T-helper 2 cell treated with Interferon-gamma antibody and Interleukin-4, amounts not matched to agents 5 μg/mL and 100 μg/mL, for 36 hours (primary cell): ENCODE measurements at places on chromosomes 12 and 14.

DNA sequence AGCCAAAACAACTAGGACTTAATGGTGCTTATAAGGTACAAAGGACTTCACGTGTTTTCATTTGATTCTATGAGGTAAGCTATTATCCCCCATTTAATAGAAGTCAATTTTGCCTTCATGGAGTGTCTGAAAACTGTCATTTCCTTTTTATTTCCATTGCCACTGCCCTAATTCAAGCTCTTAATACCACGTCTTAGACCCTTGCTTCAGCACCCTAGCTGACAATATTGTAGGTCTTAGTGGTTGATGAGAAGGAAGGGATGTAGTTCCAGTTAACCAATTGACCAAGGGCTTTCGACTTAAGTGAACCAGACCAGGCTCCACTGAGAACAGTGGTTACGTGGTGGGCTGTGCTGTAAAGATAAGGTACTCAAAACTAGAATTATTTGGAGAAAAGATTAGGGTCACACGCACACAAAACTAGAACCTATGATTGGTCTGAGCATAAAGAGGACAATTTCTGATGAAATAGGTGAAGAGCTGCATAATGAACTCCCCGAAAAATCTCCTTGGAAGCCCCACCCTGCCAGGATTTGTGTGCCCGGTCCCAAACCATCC lies 9.6 kb upstream of the ASIC1 start:
- H3K36me3 ChIP-seq: no peaks in the 10 kb centered on the region
- H3K27me3 ChIP-seq: peaks cover 32% of the 10 kb centered on the region
- H3K4me1 ChIP-seq: peaks cover 20% of the 10 kb centered on the region

- H3K36me3 ChIP-seq: no peaks in the 10 kb centered on the region
- peaks cover 8% of the 10 kb centered on the region for H3K4me1 ChIP-seq
- no peak overlapping the region for H3K27ac ChIP-seq
- no peak overlapping the region for H3K4me3 ChIP-seq
- DNase-seq: no peak
- peaks cover 5% of the 10 kb centered on the region for H3K27me3 ChIP-seq
Observed at GRCh38 chr12:101880769-101881168, 3.4 kb downstream of the DRAM1 start.

DNA sequence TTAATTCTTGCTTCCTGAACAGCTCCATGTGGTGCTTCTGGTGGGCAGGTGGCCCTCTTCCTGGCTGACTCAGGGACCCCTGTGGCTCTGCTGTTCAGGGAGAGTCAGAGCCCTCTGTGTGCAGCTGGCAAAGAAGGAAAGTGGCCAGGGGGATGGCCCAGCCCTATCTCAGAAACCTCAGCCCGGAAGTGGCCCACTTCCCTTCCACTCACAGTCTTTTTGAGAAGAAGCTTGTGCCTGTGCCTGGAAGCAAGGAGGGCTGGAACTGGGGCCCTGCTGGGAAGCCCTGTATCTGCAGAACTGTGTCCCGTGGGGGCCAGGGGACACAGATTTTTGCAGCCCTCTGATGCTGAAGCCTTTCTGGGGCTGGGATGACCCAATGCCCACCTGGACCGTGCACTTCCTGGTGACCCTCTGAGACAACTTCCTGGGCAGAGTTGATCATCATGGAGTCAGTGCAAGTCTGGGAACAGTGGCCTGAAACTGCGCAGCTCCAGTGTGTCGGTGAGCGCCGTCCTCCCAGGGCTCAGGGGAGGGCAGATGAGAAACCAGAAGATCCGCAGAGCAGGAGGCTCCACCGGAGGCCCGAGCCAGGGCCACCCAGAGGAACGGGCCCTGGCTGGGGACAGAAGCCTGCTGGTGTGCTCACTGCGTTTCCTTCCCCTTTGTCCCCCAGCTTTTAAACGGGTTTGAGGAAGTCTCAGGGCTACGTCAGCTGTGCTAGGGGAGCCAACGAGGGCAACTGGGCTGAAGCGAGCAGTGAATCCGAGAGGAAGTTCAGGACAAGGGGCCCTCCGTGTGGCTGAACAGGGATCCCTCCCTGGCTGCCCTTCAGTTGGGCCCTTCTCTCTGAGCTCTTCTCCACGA lies 217.4 kb upstream of the RTL1 start:
- DNase-seq: no peak
- no peaks in the 10 kb centered on the region for H3K36me3 ChIP-seq
- H3K27ac ChIP-seq: peak overlapping the region; percentile 64

GRCh38 chr14:90732718-90733117 lies 83.5 kb downstream of the TTC7B start:
- no peak for DNase-seq
- H3K27ac ChIP-seq: no peak overlapping the region
- no peaks in the 10 kb centered on the region for H3K36me3 ChIP-seq

DNA sequence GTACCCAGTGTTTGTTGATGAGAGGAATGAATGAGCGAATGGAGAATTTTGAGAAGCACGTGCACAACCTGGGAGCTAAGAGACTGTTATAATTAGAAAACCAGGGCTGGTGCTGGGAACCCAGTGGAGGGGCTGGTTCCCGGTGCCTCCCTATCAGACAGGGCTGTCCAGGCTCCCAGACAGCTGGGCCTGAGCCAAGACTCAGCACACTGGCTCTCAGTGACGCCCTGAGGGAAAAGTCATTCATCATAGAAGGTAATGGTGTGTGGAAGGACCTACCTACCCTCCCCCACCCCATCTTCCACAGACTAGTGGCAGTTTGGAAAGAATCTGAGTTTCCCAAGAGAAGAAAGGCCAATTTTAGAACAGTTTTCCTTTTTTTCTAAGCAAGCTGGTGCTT lies 34.7 kb downstream of the KCNA5 start:
- no peak for DNase-seq
- no peaks in the 10 kb centered on the region for H3K36me3 ChIP-seq
- no peak overlapping the region for H3K27ac ChIP-seq

GRCh38 chr12:70721656-70722357 lies 84.6 kb upstream of the PTPRB start:
- no peaks in the 10 kb centered on the region for H3K36me3 ChIP-seq
- no peak overlapping the region for H3K27ac ChIP-seq

GRCh38 chr12:119247720-119248043 lies 69.0 kb downstream of the HSPB8 start:
- no peaks in the 10 kb centered on the region for H3K36me3 ChIP-seq
- no peak overlapping the region for H3K4me3 ChIP-seq
- DNase-seq: no peak
- no peaks in the 10 kb centered on the region for H3K27me3 ChIP-seq

GRCh38 chr12:32126720-32127119 lies 20.1 kb downstream of the BICD1 start:
- H3K36me3 ChIP-seq: no peaks in the 10 kb centered on the region
- no peak overlapping the region for H3K27ac ChIP-seq
- no peak for DNase-seq
- no peaks in the 10 kb centered on the region for H3K4me1 ChIP-seq
- H3K27me3 ChIP-seq: peaks cover 8% of the 10 kb centered on the region

GRCh38 chr14:65356327-65356836 lies 56.1 kb upstream of the FUT8 start:
- H3K4me3 ChIP-seq: peak overlapping the region; percentile 46
- H3K4me1 ChIP-seq: peaks cover 58% of the 10 kb centered on the region
- no peaks in the 10 kb centered on the region for H3K27me3 ChIP-seq
- peak; percentile 52 for DNase-seq

DNA sequence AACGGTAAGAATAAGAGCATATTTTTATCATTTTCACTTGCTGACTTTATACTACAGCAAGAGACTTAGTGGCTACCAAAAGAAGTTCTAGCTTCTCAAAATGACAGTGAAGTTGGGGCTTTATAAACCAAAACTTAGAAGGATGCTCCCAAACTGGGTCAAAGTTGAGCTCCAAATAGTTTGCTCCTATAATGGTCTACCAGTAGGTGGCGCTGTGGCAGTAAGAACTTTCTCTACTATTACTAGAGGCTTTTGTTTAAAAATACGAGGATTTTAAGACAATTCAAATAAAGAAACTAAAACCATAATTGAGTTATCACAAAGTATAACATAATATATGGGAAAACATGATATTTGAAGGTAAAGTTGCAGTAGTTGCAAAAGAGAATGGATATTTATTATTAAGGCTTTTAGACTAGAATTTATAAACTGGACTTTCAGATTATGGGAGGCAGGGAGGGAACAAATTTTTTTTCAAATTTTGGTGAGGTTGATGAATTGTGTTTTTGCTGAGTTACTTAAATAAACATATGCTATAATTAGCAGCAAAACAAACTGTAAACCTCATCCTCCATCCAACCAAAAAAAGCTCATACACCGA lies 75.0 kb downstream of the TGFB3 start:
- no peaks in the 10 kb centered on the region for H3K27me3 ChIP-seq
- peak; percentile 32 for DNase-seq
- peaks cover 2% of the 10 kb centered on the region for H3K36me3 ChIP-seq

DNA sequence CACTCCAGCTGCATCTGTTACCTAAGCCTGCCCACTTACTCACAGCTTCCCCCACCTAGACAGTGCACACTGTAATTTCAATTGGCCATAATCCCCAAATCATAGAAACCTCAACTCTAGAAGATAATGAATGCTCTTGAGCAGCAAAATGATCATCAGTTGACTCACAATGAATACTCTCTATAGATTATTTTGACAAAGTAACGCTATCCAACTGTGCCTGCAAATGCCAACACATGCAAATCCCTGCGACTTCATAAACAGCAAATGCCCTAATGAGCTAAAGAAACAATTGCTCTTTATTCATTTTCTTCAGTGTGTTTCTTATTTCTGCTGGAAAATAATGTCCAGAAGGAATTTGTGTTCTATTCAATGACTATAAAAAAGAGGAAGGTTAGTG lies 319.5 kb downstream of the PAWR start:
- no peak overlapping the region for H3K27ac ChIP-seq
- no peak overlapping the region for H3K4me3 ChIP-seq
- no peaks in the 10 kb centered on the region for H3K36me3 ChIP-seq
- no peaks in the 10 kb centered on the region for H3K4me1 ChIP-seq
- DNase-seq: no peak

- no peak overlapping the region for H3K27ac ChIP-seq
- H3K36me3 ChIP-seq: peaks cover 4% of the 10 kb centered on the region
- H3K27me3 ChIP-seq: peaks cover 39% of the 10 kb centered on the region
- H3K4me1 ChIP-seq: no peaks in the 10 kb centered on the region
- DNase-seq: no peak
- peak overlapping the region; percentile 43 for H3K4me3 ChIP-seq
Observed at GRCh38 chr14:100158566-100159093, 815 bp downstream of the DEGS2 start.

DNA sequence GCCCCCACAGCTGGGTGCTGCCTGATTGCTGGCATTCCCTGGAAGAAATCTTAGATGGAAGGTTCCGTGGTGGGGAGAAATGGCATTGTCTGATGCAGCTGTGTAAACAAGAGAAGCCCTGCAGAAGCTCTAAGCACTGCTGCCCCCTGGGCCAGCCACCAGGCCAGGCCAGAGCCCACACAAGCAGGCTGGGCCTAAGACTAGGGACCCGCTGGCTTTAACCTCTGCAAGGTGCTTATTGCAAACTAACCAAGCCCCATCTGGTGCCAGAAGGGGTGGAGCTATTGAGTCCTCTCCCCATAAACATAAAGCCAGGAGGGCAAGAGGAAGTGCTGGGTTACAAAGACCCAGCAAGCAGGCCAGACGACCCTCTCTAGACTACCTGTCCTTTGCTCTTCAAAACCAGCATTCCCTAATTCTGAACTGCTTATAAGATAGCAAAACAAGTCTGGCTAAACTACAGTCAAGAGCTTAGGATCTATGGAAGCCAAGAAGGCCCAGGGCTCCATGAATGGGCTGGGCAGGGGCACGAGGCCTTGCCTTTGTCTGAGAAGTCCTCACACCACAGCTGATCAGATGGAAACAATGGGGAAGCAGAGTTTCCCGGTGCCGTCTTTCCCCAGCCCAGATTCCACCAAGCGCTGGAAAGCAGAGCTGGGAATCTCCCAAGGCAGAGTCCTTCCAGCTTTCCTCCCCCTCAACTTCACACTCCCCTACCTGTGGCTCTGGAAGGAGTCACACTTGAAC lies 28.8 kb downstream of the P2RX4 start:
- peaks cover 38% of the 10 kb centered on the region for H3K36me3 ChIP-seq
- DNase-seq: no peak
- no peaks in the 10 kb centered on the region for H3K27me3 ChIP-seq
- peak overlapping the region; percentile 15 for H3K4me3 ChIP-seq

DNA sequence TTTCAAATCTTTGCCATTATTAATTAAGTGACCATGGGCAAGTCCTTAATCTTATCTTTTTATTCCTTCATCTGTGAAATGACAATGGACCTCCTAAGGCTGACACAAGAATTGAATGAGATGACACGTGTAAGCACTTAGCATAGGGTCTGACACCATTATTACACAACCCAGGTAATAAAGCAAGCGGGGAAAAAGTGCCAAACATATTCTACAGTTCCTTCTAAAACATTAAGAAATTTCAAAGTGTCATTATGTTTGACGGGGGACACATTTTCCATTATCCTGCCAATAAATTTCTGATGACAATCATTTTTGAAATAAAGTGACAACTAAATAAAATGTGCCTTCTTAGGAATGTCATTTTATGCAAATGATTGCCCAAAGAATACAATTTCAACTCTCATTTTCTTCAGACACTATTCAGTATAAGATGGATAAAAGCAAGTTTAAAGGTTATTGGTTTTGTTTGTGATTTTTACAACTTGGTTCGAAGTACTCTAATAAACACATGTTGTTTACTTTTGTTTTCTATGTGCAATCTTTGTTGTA lies 3.0 kb downstream of the ANKS1B start:
- peaks cover 63% of the 10 kb centered on the region for H3K27me3 ChIP-seq
- H3K27ac ChIP-seq: no peak overlapping the region
- H3K36me3 ChIP-seq: no peaks in the 10 kb centered on the region

DNA sequence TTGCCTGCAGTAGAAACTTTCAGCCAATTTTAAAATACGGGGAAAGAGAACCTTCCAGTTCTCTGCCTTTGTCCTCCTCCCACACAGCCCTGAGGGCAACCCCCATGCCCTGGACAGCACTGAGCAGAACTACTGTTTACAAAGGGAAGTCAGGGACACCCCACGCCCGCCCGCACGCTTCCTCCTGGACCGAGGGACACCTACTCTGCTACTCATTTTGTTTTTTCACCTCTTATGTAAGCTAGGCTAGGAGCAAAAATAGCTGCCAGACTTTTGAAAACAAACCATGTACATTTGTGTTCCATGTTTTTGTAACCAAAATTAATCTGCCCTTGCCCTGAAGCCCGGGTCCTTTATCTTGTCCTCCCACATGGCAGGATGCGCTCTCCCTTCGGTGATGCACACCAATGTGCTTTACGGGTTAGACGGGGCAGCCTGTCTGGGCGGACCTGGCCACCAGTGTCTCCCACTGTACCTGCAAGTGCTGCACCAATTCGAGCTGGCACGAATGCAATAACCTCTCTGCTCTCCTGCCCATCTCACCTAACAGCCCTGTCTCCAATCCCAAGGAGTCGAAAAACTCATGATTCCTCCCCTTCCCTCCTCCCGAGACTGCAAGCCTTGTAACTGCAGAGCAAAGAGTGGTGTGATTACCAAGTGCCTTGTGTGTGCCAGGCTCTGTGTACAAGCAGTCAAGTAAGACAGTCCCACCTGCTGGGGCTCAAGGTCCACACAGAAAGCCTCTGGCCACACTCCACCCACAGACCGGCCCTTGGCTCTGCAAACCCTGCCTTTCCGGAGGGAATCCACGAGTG lies 85.2 kb downstream of the CCDC88C start:
- peak overlapping the region; percentile 10 for H3K4me3 ChIP-seq
- peak overlapping the region; percentile 21 for H3K27ac ChIP-seq
- DNase-seq: no peak
- H3K4me1 ChIP-seq: peaks cover 43% of the 10 kb centered on the region
